ENCODE measurements at places on chromosomes 16 and 17.

DNA sequence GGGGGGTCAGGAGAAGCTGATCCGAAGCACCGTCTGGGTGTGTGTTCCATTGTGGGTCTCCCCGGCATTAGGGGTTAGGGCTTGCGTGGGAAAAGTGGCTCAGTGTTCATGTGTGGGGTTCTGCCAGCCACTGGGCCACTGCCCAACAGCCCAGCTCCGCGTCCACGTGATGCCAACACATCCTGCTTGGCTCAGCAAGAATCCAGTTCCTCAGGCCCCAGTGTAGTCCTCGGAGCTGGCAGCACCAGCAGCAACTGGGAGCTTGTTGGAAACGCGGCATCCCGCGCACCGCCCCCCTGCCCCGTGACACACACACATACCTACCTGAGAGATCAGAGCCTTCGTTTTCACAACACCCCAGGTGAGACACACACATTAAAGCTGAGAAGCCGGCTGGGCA lies 18.9 kb downstream of the LGALS9 start:
- no peak for DNase-seq

DNA sequence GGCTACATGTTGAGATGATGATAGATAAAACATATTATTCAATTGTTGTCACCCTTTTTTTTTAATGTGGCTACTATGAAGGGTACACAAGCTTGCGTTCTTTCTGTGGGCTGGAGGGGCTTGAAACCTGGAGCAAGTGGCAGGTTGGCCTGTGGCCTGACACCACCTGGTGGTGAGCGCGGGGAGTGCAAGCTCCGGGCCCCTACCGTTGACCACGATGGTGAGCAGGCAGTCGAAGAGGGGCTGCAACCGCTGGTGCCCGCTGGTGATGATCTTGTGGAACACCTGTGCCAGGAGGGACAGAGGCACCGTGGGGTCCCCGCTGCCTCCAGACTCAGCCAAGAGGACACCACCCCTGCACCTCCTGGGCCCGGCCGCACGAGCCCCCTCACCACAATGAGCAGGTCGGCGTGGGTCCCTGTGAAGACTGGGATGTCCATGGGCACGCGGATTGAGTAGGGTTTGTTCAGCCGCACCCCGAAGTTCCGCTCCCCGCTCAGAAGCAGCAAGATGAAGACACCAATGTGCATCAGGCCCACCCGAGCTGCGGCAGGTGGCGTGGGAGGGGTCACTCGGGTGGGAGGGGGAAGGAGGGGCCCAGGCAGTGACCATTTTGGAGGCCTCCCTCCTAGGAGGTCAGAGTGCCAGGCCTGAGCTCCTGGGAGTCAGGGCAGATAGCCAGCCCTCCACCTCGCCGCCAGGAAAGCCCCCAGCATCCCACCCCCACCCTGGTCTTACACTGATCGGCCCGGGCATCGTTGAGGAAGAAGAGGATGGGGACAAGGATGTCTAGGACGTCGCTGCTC lies 14.4 kb downstream of the HID1 start:
- DNase-seq, result peak; percentile 85

DNA sequence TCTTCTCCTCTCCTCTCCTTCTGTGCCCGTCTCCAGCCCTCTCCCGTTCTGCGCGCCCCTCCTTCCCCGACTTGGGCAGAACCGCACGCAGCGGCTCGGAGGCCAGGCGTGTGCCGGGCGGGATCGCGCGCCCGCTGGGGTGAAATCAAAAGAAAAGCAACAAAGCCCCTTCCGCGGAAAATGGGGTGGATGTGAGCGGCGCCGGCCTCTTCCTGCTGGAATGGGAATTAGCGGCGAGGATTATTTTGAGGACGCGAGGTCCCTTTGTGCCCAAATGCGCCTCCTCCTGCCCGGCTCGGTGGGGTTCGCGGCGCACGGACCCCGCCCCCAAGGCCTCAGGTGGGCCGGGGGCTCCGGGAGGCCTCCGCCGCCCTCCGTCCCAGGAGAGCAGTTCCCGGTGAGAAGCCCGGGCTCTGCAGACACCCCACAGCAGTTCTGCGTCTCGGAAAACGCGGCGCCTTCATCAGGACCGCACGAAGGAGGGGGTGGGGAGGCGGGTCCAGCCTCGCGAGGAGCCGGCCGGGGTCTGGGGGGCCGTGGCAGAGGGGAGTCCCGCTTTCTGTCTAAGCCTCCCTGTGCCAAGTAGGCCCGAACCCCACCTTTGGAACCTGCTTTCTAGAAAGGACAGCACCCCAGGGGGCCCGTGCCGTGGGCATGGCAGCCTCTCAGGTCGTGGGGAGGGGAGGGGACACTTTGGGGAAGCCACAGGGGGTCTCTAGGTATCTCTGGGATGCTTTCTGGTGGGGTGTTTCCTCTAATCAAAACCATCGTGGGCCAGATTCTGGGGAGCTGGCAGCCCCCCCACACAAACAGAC lies 91.0 kb upstream of the CBX4 start:
- no peak for DNase-seq

- DNase-seq, result no peak
Measured at GRCh38 chr17:82780195-82780594, 28.3 kb downstream of the TBCD start.

GRCh38 chr16:65876624-65877023 lies 489.9 kb upstream of the CDH5 start:
- DNase-seq, result no peak

- no peak for DNase-seq
Measured at GRCh38 chr16:87757841-87758426, 7.9 kb downstream of the KLHDC4 start.

GRCh38 chr16:57629516-57630406 lies 1.3 kb downstream of the ADGRG1 start:
- DNase-seq, result no peak

DNA sequence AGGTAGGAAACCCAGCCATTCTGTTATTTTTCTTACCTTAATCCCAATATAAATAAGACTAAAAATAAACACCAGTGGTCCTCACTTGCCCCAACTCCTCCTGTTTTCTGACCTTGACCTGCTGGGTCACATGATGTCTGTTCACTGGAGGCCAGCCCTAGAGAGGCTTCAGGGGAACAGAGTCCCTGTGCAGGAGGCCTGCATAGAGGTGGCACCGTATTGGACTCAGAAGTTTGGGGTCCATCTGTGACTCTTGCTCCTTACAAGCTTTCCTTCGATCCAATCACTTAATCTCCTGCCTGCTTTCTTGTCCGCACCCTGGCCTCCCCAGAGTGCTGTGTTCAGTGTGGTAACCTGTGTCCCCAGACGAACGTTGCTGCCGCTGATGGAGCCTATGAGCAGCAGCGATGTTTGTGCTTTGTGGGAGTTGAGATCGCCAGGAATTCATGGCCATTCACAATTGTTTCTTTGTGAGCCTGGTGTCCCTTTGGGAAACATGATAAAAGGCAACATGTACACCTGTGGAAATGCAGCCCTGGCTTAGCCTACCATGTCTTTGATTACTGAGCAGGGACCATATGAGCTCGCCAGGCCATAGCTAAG lies 4.7 kb downstream of the IGSF6 start:
- DNase-seq, result no peak

GRCh38 chr17:80364091-80364691 lies 50.8 kb upstream of the ENDOV start:
- DNase-seq, result no peak

- no peak for DNase-seq
Measured at GRCh38 chr16:70704586-70704985, 18.7 kb upstream of the MTSS2 start.

Measured in activated CD4-positive, alpha-beta memory T cell treated with anti-CD3 and anti-CD28 coated beads for 36 hours (primary cell).